ENCODE measurements at places on chromosomes 3 and 15.
A peak's percentile ranks its signal among the peaks of the same experiment; 100 is the strongest.

GRCh38 chr3:30461311-30461710 lies 145.1 kb upstream of the TGFBR2 start:
- no peak for DNase-seq

GRCh38 chr3:150867434-150867833 lies 37.8 kb downstream of the MINDY4B start:
- no peak for DNase-seq

GRCh38 chr3:138717348-138717747 lies 108.8 kb downstream of the FAIM start:
- no peak for DNase-seq

DNA sequence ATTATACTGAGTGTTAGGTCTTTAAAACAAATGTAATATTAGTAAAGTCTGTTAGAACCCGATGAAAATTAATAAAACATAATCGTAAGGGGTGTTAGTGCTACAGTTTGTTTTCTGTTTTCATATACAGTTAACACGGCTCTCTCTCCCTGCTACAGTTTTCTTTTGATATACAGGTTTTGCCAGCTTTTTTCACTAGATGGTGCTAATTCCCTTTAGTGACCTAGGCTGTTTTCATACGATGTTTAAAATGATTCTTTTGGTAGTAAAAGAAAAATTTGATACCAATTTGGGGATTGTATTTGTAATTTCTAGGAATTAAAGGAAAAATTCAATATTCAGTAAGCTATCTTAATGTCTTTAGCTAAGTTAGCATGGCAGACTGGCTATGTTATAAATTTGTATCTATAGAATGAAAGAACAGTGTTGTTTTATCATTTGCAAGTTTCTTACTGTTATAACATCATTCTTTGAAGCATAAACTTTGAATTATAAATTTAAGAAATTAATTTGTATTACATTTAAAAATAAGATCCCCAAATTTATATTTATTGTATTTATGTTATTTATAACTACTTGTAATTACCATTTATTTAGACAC lies 11.5 kb downstream of the APH1B start:
- DNase-seq, result peak; percentile 66

DNA sequence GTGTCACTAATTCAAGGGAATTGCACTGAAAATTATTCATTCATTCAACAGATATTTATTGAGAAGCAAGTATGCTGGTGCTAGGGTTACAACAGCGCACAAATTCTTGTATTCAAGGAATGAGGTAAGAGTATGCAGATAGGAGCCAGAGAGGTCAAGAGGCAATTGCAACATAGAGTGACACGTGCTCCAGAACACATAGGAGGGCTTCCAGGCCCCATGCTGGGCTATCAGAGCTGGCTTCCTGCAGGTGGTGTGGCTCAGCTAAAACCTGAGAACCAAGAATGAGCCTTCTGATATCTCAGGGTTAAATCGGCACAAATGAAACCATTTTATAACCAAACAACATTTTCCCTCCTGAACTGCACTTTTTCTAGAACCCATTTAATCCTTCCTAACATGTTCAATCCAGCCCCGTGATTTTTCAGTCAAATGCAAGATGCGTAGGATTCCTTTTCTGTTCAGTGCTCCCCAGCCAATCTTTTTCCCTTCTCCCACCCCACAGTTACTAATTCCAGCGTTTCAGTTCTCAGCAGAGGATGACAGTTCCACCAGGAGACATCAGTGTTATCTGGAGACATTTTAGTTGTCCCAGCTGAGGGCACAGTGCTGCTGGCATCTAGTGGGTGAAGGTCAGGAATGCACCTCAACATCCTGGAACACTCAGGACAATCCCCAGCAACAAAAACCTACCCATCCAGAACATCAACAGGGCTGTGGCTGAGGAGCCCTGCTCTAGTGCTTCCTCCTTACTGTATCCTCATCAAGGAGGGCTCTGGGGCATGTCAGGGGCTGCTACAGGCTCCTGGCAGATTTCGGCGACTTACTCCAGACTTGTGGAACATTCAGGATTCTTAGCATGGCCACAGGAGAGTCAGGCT lies 13.1 kb downstream of the CCR5AS start:
- no peak for DNase-seq

DNA sequence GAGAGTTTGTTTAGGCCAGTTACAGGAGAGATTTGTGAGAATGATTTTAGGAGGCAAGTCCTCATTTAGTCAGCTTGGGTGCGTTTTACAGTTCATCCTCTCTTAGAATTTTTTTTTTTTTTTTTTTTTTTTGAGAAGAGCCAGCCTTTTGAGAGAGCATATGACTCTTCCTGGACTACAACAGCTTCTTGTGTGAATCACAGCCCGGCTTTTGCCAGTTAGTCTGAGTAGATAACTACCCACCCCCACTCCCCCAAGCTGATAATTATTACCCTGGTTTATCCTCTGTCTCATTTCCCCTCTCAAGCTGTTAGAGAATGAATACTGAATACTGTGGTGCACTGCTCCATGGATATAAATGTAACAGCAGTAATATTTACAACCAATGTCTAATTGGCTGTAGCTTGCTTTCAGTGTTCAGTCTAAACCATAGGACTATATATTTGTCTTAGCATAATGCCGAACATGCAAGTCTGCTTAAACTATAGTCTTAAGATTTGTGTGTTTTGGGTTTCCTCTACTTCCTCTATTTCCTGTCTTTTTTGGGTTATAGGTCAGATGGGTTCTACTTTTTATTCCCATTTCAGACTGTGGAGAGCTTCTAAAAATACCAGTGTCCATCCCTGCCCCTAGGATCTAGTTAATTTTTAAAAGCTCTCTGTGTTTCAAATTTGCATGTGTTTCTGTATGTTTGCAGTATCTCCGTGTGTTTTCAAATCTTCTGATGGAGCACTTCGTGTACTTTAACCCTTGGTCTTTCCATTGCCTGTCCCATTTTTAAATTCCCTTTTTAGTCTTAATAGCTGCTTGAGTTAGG lies 8.0 kb downstream of the CHD2 start:
- DNase-seq, result peak; percentile 40

- no peak for DNase-seq
Observed at GRCh38 chr15:31811641-31812040, 218.7 kb upstream of the CHRNA7 start.

DNA sequence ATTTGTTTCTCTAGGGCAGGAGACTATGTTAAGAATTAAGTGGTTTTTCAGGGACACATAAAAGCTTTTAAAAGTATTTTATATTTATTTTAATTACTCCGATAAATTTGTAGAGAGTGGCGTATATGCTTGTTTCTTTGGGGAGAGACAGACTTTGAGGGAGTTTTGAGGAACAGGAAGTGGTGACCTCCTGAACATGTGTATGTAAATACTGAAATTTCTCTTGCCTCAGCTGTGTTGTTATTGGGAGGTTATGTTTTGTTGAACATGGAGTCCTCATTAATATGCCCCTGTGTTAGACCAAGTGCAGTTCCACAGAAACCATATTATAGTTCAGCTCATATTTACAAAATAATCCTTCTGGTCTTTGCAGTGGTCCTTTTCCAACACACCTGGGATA lies 41.8 kb upstream of the UTS2B start:
- no peak for DNase-seq

DNA sequence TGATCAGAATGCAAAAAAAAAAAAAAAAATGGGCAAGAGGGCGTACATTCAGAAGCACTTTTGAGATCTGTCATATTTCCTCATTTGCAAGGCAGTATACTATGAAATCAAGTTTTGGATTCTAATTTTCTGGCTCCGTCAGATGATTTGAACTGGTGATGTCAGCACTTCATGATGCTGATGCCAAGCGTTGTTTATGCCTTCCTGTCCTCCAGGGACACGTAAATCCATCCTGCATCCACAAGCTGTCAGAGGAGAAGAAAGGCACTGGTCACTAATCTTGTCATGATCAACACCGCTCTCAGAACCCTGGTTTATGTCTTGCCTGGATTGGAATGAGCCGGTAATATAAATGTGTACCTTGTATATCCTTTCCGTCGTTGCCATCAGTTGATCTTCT lies 152.1 kb upstream of the EPHA3 start:
- DNase-seq, result no peak
